CD14-positive monocyte (primary cell): ENCODE measurements at places on chromosomes 2 and 18.

DNA sequence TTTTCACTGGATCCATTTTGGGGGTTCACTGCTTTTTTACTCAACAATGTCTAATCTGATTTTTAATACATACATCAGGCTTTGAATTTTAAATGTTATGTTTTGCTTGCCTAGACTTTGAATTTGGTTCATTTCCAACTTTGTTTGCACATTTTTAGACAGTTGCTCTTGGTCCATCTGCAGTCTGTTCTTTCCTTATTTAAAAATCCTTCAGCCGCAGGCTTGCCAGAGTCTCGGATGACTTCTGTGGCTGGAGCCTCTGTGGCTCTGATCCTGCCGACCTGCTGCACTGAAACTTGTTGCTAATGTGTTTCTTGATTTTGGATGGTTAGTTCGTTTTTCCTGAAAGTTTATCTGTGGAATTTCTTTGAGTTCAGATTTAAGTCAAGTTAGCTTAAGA lies 172.0 kb upstream of the ALKAL2 start:
- no peak for DNase-seq

- DNase-seq: no peak
These were observed 118.8 kb downstream of the SCN9A start for GRCh38 chr2:166256896-166257295.

- DNase-seq: no peak
These were observed 20.5 kb downstream of the PCARE start for GRCh38 chr2:29053670-29054400.

GRCh38 chr2:41926614-41927580 lies 120.9 kb upstream of the PKDCC start:
- no peak for DNase-seq

- DNase-seq: no peak
These were observed 2.0 kb downstream of the PROC start for GRCh38 chr2:127420039-127420864.

DNA sequence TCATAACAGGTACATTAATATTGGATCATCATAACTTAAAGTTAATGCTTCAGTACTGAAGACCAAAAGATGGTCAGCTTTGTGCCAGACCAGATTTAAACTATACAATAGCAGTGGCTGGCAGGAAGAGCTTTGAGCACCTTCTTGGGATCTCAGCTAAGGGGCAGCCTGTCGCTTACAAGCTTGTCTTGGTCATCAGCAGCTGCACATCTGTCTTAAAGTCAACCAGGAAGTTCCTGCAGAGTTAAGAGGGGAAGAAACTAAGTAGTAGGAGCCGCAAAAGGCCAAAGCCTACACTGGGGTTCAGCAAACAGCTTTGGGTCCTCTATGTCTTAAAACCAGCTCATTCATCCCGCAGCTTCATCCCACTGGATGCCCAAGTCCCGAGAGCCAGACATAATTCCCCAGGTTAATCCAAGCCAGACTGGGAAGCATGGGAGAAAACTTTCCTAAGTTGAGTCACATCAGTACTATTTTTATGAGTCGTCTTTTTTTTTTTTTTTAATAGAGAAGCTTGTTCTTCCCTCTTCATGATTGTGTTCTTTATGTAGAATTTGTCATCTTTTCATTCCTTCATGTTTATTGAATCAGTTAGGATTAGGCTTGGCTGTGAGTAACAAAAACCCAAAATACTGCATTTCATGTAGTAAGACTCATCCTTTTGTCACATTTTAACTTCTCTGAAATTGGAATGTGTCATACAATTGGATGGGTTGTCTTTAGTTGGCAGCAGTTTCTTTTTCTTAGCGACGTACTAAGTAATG lies 59.3 kb downstream of the SERTAD2 start:
- DNase-seq: no peak

DNA sequence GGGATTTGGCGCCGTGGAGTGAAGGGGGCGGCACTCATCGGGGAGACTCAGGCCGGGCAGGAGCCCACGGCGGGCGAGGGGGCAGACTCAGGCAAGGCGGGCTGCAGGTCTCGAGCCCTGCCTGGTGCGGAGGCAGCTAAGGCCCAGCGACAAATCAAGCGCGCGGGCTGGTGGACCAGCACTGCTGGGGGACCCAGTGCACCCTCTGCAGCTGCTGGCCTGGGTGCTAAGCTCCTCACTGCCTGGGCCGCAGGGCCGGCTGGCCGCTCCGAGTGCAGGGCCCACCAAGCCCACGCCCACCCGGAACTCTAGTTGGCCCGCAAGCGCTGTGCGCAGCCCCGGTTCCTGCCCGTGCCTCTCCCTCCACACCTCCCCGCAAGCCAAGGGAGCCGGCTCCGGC lies 26.2 kb upstream of the SPP2 start:
- no peak for DNase-seq
